ENCODE measurements at places on chromosomes 3 and 15. TPM values are rescaled to one million over a fixed set of nuclear protein-coding genes. Genes with fewer than 3 reads are reported as not detected.

Gene CP
- 26.1 TPM for total RNA-seq

Gene IFT57
- total RNA-seq = 43.4 TPM

Gene COL6A5
- total RNA-seq = not detected

DNA sequence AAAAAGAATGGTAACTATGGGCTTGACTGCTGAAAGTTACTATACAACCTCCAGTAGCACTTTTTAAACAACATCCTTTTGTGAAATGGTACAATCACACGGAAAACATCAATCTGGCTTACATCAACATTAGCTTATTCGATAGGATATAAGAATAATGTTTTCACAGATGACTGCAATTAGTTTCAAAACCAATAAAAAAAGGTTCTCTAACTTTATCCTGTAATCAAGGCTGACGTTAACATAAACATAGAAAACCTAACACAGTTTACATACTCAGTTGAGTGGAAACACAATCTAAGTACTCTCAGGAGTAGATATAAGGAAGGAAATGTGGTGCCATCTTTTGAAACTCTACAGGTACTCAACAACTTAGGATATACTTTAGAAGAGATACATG, 102.2 kb downstream of the DLG1 start:
- no peak for DNase-seq

GRCh38 chr3:194690501-194691372, 5.1 kb downstream of the FAM43A start:
- peak; percentile 61 for DNase-seq

GRCh38 chr3:103134023-103134724, 699.4 kb downstream of the ZPLD1 start:
- DNase-seq = no peak

DNA sequence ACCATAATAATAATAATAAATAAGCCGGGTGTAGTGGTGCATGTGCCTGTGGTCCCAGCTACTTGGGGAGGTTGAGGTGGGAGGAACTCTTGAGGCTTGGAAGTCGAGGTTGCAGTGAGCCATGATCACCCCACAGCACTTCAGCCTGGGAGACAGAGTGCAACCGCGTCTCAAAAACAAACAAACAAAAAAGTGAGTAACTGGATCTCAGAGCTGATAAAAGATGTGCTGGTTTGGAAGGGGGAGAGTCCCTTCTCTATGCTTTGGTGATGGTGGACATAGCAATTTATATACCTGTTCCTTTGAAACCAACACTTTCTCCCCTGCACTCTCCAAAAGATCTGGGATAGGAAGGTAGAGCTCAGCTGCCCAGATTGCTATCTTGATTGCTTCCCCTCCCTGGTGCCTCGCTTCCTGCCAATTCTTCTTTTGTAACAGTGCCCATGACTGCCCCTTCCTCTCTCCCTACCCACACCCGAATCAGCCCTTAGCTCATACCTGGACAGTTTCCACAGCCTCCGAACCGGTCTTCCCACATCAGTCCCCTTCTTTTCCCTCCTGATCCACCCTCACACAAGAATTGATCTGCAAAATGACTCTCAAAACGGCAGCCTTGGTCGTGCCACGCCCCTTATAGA, 55.1 kb upstream of the UBE2E1 start:
- DNase-seq = no peak

DNA sequence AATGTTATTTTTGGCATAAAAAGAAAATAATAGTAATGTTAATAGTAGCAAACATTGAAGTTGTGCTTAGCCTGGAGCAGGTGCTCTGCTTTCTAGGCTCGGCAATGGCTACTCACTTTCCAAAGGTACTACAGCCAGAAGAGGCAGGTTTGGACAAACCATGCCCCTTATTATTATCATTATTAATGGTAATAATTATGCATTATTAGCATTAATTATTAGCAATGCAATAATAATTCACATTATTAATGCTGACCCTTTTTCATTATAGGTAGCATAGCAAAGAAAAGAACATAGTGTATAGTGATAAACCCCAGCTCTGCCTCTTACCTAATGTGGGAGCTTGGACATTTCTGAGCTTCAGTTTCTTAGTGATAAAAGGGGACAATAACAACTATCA, 171.4 kb downstream of the EDEM1 start:
- DNase-seq = no peak

Measured in sciatic nerve (tissue), 2 donors.